Kidney (tissue), 22 donors: ENCODE measurements at places on chromosomes 16 and 17.
A peak's percentile ranks its signal among the peaks of the same experiment; 100 is the strongest.

GRCh38 chr17:61410141-61411010 is 10.7 kb downstream of the TBX2 start:
- peak; percentile 92 for DNase-seq

- no peak for DNase-seq
Measured at GRCh38 chr16:50731130-50731988, 10.5 kb upstream of the CYLD start.

- DNase-seq = no peak
Measured at GRCh38 chr17:17120701-17121100, 78.4 kb downstream of the MPRIP start.

GRCh38 chr17:67992548-67993152 is 3.6 kb downstream of the C17orf58 start:
- DNase-seq = no peak

DNA sequence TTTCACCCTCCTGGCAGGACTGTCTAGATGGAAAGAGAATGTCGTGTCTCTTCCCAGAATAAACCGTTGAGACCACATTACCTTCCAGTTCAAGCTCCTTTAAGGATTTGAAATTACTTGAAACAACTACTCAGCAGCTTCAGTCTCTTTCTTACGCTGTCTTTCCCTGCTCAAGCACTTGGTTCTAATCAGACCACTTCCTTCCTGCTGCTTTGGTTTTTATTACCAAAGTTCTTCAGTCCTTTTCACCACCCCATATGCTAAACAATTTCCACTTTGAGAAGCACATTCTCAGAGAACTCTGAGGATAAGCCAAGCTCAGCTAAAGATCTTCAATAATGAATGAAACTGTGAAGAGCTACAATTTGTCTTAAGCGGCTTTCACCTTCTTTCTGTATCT is 105.4 kb downstream of the STX8 start:
- DNase-seq = peak; percentile 6

DNA sequence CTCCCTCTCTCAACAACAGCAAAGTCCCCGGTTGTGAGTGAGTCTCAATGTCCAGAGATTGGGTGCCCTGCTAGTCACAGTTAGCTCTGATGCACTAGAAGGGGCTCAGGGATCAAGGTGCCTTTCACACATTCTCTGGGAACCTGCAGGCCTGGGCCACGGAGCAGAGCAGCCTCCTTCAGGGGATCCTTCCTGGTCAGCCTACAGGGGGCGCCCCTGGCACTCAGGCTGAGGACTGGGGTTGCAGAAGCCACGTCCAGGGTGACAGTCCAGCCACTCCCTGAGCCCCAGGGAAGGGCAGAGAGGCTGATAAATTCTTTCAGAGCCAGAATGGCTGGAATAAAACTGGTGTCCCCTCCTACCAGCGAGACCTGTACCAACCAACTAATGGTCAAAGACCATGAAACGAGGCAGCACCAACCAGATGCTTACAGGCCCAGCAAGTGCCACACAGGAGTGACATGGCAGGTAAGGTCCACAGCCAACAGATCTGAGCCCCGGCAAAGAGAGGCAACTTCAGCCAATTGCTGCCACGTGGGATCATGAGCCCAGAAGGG is 43.5 kb downstream of the ST3GAL2 start:
- peak; percentile 62 for DNase-seq

- peak; percentile 83 for DNase-seq
Measured at GRCh38 chr17:915538-916201, 63.9 kb downstream of the NXN start.

GRCh38 chr17:80478487-80479245 is 2.3 kb upstream of the NPTX1 start:
- no peak for DNase-seq

DNA sequence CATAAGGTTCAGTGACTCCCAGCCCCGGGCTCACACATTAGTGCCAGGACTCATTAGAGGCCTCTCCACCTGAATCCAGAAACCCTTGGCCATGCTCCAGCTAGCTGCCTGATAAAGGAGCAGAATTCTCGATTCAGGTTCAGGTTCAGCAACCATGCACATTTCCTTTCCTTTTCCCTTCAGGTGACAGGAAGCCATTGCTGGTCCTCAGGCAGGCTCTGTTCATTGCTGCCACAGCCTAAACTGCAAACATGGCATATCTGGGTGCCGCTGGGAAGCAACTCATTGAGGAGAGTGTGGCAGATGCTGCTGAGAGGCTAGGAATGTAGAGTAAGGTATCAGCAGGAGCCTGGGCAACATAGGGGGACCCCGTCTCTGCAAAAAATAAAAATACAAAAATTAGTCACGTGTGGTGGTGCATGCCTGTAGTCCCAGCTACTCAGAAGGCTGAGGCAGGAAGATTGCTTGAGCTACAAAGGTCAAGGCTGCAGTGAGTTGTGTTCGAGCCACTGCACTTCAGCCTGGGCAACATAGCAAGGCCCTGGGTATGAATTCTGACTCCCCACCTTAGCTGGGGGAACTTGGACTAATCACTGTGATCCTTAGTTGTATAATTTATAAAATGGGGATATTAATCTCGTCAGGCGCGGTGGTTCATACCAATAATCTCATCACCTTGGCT is 28.7 kb downstream of the ARL4D start:
- DNase-seq = no peak

DNA sequence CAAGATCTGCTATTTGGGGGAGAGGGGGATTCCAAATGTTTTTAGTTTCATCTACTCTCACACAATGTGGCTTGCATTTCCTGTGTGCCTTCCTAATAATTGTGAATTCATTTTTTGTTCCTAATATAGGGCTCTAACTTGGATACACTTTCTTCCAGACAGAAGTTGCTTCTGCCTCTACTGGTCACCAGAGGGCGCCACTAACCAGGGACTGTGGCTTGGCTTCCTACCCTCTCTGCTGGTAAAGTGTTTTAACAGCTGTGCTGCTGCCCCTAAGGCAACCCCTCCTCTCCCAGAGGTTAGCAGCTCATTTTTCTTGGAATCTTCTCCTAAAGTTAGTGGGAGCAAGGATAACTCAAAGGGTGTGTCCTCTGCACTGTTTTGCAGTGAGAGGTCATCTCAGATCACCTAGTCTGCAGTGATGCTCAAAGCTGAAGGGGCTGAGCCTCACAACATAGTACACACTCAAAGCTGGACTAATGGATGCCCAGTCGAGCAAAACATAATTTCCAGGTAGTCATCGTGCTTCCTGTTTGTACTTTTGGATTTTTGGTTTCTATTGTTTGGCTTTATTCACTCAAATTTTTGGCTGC is 5.0 kb upstream of the PRSS54 start:
- DNase-seq = no peak

DNA sequence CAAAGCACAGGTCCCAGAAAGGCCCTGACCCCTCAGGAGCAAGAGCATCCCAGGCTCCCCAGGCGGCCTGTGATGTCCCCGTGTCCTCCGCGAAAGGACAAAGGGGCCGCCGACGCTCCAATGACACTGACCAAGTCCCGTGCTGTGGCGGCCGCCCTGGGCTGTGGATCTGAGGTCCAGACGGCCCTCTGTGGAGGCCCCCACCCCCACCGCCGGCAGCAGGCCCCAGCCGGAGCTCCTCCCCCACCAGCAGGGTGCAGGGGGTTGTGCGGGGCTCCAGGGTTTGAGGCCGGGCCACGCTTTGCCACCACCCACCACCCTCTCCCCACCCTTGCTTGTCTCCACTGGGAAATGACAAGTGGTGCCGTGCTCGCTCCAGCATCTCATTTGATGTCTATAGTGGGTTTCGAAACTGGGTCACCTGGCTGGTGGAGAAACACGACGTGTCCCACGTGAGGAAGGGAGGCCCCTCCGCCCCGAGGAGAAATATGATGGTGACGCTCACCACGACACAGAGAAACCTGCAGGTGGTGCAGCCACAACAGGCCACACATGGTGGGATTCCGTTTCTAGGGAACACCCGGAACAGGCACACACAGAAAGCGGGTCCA is 31.2 kb upstream of the ZNF469 start:
- DNase-seq = no peak

DNA sequence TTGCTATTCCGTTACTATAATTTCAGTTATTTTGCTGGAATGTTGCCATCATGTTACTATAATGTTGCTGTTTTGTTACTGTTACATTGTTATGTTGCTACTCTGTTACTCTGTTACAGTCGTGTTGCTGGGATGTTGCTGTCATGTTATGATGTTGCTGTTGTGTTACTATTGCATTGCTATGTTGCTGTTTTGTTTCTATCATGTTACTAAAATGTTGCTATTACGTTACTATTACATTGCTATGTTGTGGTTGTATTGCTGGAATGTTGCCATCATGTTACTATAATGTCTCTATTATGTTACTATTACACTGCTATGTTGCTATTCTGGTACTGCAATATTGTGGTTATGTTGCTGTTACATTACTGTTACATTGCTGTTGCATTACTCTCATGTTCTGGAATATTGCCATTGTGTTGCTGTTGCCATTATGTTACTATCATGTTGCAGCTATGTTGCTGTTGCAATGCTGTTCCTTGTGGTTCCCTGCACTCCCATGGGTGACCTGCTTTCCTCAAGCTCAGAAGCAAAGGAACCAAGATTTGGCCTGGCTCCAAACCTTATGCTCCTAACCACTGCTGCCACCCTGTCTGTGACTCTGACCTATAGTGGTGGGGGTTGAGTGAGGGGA is 64.4 kb downstream of the ABCC6 start:
- DNase-seq = no peak

DNA sequence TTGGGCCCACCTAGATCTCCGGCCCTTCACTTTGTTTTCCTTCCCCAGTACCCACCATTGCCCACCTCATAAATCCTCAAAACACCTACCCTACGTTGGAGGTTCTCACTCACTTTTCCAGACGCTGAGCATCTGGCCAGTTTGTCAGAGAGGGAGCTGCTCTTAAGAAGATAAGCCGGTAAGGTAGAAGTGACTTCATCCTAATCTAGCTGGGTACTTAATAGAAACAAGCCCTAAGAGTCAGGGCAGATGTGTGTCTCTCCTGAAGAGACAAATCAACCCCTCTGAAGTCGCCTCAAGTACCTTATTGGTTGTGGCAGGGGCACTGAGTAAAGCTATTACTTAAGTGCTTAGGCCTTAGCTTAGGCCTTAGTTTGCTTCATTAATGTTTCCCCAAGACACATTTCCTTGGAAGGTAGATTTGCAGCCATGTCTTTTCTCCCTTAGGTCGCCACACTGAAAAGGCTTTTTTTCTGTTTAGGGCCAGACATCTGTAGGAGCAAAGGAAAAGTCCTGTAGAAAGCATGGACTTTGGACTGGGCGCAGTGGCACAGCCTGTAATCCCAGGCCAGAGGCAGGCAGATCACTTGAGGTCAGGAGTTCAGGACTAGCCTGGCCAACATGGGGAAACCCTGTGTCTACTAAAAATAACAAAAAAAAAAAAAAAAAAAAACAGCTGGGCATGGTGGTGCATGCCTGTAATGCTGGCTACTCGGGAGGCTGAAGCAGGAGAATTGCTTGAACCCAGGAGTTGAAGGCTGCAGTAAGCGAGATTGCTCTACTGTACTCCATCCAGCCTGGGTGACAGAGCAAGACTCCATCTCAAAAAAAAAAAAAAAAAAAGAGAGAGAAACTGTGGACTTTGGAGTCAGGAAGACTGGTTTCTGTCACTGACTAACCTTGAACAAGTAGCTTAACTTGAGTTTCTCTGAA is 1.0 kb downstream of the TACO1 start:
- DNase-seq = no peak

GRCh38 chr16:22424161-22424937 is 49.9 kb upstream of the CDR2 start:
- no peak for DNase-seq

DNA sequence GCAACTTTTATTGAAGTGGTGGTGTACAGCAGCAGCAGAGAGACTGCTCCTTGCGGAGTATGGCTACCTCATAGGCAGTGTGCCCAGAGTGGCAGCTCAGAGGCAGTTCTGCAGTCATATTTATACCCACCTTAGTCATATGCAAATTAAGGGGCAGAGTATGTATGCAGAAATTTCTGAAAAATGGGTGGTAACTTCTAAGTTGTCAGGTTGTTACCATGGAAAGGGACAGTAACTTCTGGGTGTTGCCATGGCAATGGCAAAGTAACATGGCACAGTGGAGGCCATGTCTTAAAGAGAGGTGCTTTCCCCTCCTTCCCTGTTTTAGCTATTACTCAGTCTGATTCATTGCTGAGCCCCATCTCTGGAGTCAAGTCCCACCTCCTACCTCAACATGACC is 53.4 kb downstream of the MEOX1 start:
- DNase-seq = no peak

DNA sequence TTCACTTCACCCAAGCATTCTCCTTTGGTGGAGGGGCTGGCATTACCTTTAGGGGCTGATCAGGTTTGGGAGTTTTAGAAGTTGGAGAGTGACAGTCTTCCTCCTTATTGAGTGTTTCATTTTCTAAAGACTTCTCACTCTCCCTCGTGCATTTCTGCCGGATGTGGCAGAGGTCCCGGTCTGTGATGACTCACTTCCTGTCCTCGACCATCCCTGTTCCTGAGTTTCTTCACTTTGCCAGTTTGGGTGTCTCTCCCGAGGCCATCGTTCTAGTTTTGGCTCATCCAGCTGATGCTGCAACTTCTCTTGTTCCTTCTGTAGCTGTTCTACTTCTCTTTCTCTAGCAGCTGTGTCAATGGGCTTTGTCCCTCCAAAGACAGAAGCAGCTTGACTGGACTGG is 104.3 kb downstream of the PHKB start:
- DNase-seq = no peak

DNA sequence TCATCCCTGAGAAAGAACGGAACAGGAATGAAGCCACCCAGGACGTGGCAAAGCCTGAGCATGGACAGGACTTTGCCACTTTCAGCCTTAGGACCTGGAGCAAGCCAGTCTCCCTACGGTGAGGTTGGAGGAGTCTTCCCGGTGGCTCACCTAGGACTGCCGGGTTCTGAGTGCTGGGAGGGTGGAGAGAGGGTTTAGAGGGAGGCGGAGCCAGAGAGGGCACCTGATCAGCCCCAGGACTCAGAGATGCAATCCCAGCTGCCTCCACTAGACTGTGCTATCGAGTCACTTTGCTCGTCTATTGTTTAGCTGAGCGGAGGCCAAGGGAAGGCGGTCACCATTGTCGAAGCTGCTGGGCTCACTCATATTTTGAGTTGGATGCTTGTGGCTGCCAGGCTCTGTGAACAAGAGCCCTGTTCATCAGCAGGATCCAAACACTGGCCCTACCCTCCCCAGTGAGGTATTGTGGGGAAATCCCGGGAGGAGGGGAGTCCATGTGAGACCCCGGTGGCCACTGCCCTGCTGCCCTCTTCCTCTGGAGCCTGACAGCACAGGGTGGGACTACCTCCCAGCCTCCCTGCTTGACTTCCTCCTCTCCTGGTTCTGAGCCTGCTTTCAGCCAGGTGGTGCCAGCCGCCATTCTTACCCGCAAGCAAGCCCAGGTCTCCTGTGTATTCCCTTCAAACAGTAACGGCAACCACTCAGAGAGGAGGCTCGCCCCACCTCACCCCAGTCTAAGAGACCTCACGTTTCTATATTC is 7.0 kb downstream of the KRT14 start:
- peak; percentile 96 for DNase-seq

- DNase-seq = no peak
Measured at GRCh38 chr16:57822018-57822553, 19.8 kb upstream of the KIFC3 start.

- DNase-seq = no peak
Measured at GRCh38 chr16:17367923-17368322, 102.8 kb downstream of the XYLT1 start.
